Panc1 (cell line): ENCODE measurements at places on chromosomes 4 and X. TPM values are rescaled to one million over a fixed set of nuclear protein-coding genes. Genes with fewer than 3 reads are reported as not detected.

OPHN1 gene
- total RNA-seq: 8.8 TPM

POF1B gene
- total RNA-seq: 0.08 TPM

GAB3 gene
- 8.2 TPM for total RNA-seq

GRCh38 chr4:3284734-3285557 is 7.9 kb upstream of the RGS12 start:
- no peaks in the 10 kb centered on the region for H3K27me3 ChIP-seq
- H3K36me3 ChIP-seq: no peaks in the 10 kb centered on the region
- no peak overlapping the region for H3K27ac ChIP-seq

- no peaks in the 10 kb centered on the region for H3K36me3 ChIP-seq
- H3K27me3 ChIP-seq: no peaks in the 10 kb centered on the region
- DNase-seq: no peak
- no peak overlapping the region for H3K4me3 ChIP-seq
- peaks cover 4% of the 10 kb centered on the region for H3K4me1 ChIP-seq
- no peak overlapping the region for H3K27ac ChIP-seq
Measured at GRCh38 chr4:789571-790465, 36.1 kb downstream of the CPLX1 start.

DNA sequence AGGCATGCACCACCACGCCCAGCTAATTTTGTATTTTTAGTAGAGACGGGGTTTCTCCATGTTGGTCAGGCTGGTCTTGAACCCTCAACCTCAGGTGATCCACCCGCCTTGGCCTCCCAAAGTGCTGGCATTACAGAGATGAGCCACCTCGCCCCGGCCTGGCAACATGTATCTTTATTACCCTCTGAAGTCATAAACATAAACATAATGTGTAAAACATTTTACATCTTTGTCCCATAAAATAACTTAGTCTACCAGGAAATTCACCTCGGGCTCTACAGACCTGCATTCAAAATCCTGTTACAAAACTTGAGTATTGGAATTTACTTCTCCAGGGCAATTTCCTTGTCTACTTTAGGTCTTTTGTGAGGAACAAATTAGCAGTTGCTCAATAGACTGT is 68.1 kb upstream of the DUSP21 start:
- no peaks in the 10 kb centered on the region for H3K27me3 ChIP-seq
- H3K4me3 ChIP-seq: no peak overlapping the region
- H3K4me1 ChIP-seq: no peaks in the 10 kb centered on the region
